ENCODE measurements at places on chromosomes 4 and X.

DNA sequence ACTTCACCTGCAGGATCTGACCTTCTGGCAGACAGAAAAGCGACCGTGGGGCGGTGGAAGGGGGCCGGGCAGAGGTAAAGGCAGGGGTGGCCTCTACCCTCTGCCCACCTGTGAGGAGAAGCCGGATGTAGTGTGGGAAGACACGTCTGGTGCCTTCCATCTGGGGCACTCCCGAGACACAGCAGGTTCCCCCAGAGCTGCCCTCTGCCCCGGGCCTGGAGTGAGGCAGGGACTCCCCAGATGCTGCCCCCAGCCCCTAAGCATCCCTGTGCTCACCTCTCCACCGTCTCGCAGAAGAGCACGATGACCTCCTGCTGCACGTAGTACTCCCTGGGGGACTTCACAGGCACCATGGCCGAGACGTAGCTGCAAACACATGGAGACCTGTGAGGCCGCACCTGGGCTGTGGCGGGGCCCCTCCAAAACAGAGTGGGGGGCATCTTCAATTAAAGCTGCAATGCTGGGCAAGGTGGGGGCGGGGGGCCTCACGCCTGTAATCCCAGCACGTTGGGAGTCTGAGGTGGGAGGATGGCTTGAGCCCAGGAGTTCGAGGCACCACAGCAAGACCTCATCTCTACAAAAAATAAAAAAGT is 75.3 kb upstream of the MXD4 start:
- no peak for DNase-seq

DNA sequence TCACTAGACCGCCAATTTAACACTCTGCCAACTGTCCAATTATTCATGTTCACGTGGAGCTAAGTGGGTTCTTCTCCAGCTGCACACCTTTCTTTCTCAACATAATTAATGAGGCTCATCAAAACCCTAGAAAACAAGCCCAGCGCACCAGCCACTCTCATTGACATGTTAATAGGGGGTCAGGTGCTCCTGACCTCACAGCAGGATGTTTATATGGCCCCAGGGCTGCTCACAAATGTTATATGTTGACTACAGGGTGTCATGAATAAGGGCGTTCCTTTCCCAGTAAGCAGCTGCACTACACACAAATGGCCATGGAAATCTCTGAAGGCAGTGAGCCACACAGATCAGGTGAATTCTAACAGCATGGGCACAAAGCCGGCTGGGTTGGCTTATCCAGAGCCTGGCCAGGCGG is 209.8 kb downstream of the MGST2 start:
- peak; percentile 83 for DNase-seq

- peak; percentile 65 for DNase-seq
Observed at GRCh38 chr4:88583631-88584470, 8.4 kb upstream of the HERC3 start.

DNA sequence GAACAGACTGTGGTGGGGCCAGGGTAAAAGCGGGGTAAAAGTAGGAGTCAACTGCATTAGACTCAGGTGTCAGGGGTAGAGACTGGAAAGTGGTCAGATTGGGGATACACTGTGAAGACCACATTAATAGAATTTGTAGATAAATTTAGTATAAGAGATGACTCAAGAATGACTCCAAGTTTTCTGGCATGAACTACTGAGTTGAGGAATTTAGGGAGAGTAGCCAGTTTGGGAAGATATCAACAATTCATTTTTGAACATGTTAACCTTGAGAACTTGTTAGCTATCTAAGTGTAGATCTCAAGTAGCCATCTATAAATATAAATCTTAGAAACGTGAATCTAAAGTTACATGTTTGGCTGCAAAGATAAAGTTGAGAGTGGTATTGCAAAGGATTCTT is 206.9 kb upstream of the HCCS start:
- DNase-seq = no peak

DNA sequence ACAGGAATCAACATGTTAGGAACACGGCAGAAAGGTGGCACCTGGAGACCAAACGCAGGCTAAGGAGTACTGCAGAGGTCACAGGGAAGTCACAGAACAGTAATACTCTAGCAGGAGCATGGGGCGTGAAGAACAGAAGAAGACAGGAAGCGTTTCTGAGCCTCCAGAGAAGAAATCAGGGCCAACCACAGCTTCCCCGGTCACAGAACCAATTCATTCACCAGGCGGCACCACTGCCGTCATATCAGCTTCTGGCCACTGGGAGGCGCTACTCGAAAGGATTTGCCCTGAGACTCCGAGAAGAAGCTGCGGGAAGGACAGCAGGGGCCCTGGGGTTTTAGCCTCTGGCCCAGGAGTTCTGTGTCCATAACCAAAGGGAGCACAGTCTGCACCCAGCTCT is 78.0 kb upstream of the DRD5 start:
- peak; percentile 6 for DNase-seq

DNA sequence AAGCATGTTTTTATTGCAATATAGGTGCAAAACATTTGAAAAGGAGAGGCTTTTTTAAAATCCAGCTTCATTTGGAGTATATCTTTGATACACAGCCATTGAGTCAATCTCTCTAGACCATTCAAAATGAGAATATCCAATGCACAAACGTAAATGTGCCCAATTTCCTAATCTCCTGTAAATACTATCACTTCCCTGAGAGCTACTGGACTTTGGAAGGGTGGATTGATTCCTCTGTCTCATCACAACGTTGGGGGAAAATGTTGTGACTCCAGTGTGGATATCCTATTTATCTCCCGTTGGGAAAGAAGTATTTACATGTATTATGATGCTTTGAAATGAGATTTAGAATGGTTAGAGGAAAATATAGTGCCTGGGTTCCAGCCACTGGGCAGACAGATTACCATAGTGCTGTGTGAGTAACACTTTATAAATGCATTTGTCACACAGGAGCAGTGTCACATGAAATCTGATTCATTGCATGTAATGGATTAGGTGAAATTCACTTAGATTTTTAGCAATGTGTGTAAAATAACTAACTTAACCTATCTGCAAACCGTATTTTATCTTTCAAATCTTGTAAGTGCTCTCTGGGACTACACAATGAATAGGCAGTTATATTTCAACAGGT is 64.4 kb upstream of the VCX3A start:
- DNase-seq = no peak

- no peak for DNase-seq
Observed at GRCh38 chr4:6811165-6811564, 28.6 kb downstream of the KIAA0232 start.

- no peak for DNase-seq
Observed at GRCh38 chr4:185384930-185385331, 10.8 kb downstream of the LRP2BP start.

GRCh38 chr4:101958547-101958946 is 168.0 kb downstream of the BANK1 start:
- DNase-seq = peak; percentile 66

DNA sequence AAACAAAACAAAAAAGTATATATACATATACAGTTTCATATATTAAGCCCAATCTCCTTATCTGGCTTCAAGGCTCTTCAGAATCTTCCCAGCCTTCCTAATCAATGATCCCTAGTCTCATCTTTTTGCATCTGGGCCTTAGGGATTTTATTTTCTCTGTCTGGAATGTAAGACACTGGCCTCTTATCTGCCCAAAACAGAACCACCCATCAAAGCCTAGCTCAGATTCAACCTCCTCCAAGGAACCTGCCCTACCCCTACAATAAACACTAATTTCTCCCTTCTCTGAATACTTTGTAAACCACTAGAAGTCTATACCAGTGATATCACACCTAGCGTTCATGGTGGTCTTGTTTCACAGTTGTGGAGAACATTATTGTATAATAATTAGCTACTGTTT is 23.2 kb upstream of the GAB1 start:
- DNase-seq = no peak

GRCh38 chrX:93985344-93986307 is 311.6 kb downstream of the FAM133A start:
- no peak for DNase-seq

GRCh38 chr4:166309286-166309685 is 436.2 kb downstream of the TLL1 start:
- DNase-seq = no peak

DNA sequence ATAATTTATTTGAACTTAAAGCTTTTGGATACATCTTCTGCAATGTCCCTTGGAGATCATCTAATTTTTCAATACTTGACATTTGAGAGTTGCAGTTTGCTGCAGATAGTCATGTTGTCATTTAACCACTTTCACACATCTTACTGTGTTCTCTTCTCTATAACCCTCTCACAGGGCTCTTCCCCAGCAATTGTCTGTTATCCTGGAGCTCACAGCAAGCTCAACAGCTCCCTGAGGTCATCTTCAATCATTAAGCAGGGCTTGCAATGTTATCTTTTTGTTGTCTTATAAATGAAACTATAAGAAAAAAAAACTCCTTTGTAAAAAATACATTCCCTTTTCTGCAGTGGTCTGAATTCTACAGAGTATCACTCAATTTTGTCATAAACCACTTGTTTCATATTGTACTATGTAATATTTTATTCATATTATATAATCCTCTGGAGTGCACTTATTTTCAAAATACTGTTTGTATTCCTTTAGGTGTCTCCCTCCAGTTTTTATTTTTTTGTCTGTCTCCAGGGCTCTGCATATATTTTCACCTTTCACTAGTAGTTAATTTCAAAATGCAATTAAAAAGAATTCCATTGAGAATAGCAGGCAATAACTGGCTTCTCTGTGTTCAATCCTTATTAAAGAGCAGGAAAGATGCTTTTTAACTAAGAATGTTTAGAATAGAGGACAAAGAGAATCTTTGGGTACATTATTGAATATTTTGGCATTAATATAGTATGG is 106.3 kb upstream of the ARSJ start:
- DNase-seq = no peak

- no peak for DNase-seq
Observed at GRCh38 chr4:177427192-177427591, 15.0 kb downstream of the AGA start.

DNA sequence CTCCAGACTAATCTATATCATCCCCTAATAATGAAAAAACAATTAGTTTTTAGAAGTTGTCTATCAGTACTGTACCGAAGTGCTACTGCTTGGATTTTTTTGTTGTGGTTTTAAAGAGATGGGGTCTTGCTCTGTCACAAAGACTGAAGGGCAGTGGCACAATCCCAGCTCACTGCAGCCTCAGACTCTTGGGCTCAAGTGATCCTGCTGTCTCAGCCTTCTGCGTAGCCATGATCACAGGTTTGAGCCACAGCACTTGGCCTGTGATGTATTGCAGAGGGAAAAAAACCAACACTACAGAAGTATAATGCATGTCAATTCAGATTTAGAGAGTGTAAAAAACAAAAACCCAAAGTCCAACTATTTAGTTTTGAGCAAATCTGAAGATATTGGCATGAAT is 875.0 kb downstream of the ADGRL3 start:
- no peak for DNase-seq

GRCh38 chrX:24168807-24169206 is 19.3 kb downstream of the ZFX start:
- no peak for DNase-seq

DNA sequence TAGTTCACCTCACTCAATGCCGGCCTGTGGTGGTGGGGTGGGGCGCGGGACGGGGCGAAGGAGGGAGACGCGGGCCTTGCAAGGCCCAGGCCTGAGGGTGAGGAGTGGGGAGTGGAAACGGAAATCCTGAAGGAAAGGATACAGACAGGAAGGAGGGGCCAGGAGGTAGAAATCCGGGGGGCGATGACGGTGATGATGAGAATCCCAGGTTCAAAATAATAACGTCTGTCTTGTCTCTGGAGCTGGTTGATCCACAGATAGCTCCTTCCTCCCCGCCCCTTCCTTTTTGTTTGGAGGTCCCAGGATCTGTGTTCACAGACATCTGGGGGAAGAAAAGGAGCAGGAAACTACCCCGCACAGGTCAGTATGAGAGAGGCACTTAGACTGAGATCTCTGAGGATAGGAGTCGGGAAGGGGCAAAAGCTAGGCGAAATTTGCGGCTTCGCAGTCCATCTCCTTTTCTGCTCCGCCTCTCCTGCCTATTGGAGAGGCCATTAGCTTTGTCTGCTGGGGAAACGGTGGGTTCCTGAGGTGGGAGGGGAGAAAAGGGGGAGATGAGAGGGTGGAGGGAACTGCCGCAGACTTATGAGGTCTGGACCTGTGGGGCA is 746 bp downstream of the TCEAL7 start:
- no peak for DNase-seq

DNA sequence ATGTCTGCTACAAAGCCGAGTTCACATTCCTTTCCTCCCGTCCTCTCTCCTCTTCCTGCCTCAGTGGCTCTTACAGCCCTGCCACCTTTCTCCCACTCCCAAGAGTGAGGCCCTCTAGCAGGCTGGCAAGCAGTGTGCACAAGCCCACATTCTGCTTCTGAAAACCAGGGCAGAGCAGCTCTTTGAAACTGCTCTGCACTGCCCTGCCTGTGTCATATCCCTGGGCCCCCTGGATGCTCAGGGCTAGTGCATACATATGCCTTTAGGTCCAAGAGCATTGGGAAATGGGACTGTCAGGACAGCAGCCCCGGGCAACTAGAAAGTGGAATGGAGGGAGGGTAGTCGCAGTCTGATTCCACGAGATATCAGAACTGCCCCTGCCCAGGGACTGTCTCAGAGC is 42.4 kb downstream of the CNGA2 start:
- no peak for DNase-seq

DNA sequence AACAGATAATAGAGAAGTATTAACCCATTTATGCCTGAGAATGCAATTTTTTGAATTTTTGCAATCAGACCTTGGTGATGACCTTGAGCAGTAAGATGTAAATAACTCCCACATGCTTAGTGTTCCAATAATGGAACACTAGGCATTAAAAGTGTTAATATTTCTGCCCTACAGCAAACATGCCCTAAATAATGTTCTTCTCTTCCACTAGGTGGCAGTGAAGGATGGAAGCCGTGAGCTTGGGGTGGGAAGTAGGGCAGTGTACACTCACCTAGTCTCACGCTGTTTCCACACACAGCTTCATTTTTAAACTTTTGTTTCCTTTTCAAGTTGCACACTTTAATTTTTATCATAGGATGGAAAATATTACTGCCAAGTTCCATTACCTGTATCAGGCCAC is 613.1 kb upstream of the HS3ST1 start:
- DNase-seq = no peak

DNA sequence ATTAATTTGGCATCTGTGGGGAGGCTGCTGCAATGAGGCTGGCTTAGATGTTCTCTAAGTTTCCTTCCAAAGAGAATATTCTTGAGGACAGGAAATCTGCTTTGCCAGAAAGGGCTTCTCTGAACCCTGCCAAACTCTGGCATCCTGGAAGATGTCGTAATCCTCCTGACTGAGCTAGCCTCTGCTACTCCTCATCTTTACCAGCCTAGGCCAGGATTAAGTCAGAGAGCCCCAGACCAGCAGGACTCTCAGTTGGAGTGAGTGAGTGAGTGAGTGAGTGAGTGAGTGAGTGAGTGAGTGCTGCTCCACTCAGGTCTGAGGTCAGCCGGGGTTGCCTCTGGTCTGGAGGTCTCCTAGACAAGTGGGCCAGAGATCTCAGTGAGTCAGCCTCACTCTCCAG is 104.9 kb upstream of the SOD3 start:
- no peak for DNase-seq

- peak; percentile 37 for DNase-seq
Observed at GRCh38 chr4:98341309-98341708, 80.1 kb downstream of the RAP1GDS1 start.

All from NCI-H1694 (cell line).